Activated CD8-positive, alpha-beta memory T cell treated with anti-CD3 and anti-CD28 coated beads, Interleukin-2, amount 50 U/mL, for 4 hours (primary cell): ENCODE measurements at places on chromosomes 4 and X.
A peak's percentile ranks its signal among the peaks of the same experiment; 100 is the strongest.

GRCh38 chr4:94961420-94961819, 203.7 kb downstream of the BMPR1B start:
- DNase-seq, result no peak

GRCh38 chr4:4325321-4325720, 35.3 kb downstream of the ZBTB49 start:
- no peak for DNase-seq

DNA sequence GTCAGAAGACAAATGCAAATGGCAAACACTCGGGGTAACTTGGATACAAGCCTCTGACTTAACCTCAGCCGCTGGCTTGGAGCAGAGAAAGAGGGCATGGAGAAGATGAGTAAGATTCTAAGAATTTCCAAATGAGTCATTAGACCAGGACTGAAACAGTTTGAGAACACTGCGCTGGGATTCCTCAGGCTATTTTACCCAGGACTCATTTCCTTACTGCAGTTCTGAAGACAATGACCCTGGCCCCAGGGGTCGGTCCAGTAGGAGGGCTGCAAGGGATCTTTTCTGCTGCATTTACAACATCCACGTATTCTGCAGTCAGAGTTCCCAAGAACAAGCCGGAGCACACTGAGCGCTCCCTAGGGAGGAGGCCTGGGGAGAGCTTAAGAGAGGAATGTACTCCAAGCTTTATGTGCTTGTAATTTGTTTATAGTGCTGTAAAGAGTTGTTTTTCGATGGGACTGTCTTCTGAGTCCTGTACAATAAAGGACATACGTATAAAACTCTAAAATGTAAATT, 27.3 kb upstream of the SORBS2 start:
- no peak for DNase-seq

GRCh38 chrX:18406531-18407266, 18.7 kb upstream of the CDKL5 start:
- no peak for DNase-seq

GRCh38 chr4:110371016-110371770, 104.8 kb upstream of the ENPEP start:
- DNase-seq, result no peak

DNA sequence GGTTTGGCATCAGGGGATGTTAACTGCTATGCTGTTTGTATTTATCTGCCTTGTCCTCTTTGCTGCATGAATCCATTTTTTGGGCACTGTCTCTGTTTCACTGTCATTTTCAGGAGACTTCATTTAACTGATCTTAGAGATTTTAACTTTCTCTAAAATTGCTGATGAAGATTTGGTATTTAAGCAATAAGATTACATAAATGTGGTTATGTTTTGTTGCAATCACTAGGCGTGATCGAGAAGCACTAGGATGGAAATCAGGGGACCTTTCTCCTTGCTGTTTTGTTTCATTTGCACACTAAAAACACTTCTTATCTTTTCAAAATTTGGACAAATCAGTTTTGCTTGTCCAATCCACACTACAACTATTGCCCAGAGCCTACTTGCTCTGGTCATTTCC, 15.4 kb downstream of the CXCL2 start:
- no peak for DNase-seq

DNA sequence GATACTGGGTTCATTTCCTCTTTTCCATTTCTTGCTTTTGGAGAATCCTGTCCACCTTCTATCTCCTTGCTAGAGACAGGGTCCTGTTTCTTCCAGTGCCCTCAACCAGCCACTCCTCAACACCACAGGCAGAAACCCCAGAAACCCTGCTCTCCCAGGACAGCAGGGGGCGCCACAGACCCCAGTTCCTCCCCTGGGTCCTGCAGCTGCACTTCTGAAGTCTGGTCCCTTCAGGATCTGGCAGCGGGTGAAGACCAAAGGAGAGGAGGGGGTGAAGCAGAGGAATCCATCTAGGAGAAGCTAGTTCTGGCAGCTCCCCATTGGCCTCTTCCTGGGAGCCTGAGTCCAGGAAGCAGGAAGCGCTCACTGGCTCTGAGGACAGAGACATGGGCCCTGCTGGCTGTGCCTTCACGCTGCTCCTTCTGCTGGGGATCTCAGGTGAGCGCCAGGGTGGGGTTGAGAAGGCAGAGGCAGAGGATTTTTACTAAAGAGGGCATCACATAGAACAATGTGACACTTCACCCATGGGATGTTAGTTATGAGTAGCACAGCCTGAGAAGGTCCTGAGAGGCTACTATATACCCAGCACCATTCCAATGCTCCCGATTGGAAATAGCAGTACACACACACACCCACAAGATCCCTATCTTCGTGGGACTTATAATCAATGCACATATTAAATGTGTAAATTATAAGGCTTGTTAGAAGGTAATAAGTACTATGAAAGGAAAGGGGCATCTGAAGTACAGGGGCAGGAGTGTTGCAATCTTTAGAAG, at the start of gene PRSS48:
TSS of gene PRSS48 (plus strand) at position 375 of the 776 bp plus-strand sequence. CDS start at position 387, 12 bp downstream.
- peak; percentile 17 for DNase-seq

DNA sequence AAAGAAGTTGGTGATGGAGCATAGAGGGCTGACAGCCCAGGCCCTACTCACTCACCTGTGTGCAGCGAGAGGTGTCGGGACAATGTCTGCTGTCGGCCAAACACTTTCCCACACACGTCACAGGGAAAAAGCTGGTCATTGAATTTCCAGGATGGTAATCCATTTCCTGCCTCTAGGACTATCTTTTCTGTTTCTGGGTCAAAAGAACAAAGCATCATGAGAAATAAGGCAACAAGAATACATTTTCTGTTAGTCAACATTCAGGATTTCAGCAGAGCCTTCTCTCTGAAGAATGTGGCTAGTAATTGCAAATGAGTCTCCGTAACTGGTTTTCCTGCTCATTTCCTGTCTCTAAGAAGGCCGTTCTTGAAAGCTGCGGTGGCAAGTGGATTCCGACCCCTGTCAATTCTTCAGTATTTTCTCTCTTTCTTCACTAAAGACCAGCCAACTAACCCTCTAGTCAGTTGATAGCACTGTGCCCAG, 99.4 kb downstream of the C4orf51 start:
- no peak for DNase-seq

GRCh38 chr4:20681271-20681670, 19.0 kb upstream of the PACRGL start:
- DNase-seq, result no peak

GRCh38 chr4:25430630-25431029, 53.6 kb downstream of the ANAPC4 start:
- DNase-seq, result no peak

- no peak for DNase-seq
Observed at GRCh38 chrX:136196691-136197155, 49.4 kb downstream of the FHL1 start.

DNA sequence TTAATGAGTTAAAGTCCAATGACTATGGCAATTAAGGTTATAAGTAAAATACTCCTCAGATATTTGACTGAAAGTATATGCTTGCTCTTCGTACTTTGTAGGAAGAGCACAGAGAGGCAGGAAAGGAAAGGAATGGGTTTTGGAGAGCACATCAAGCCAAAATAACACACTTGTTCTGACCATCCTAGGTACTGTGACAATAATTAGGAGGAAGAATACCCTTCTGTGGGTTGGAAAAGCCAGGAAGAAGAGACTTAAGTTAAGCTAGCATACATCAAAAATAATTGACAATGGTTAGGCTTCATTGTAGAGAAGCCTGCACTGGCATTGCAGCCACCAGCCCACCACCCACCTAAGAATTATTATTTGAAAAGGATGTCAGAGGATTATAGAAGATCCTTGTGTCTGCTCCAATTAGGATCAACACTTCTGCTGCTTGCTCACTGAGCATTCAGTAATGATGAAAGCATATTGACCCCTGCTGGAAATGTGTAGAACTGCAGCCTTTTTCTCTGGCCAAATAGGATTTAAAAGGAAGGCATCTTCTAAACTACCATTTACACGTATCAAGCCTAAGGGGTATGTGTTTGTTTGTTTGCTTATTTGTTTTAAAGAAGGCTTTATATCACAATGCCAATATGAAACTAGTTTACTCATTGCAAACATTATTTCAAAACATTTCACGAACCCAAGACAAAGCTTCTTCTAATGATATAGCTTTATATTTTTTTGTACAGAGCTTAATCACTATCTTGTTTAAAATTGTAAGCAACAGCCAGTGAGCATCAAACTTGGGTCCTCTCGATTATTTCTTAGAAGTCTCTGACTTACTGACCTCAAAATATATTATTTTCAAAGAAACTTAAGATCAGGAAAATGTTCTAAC, 286.2 kb upstream of the TET2 start:
- DNase-seq, result peak; percentile 32

GRCh38 chr4:26288355-26288909, 32.4 kb upstream of the RBPJ start:
- no peak for DNase-seq

DNA sequence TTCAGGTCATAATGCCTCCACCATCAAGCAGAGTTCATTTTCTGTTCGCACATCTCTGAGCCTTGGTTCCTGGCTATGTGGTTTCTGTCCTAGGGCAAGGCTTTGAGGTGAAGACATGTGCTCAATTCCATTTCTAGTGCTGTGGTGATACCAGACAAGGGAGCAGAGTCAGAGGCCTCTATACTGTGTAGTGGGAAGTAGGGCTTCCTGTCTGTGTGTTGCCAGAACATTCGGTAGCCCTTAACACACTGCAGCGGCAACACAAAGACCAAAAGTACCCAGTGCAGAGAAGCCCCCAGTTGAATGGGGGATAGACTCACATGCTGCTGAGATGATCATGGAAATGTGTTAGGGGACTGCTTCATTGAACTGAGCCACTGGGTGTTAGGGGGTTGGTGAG, 56.4 kb downstream of the STARD8 start:
- no peak for DNase-seq

- DNase-seq, result no peak
Observed at GRCh38 chrX:38891641-38892413, 90.6 kb downstream of the MID1IP1 start.

- no peak for DNase-seq
Observed at GRCh38 chr4:144649646-144650045, 3.7 kb downstream of the HHIP start.

DNA sequence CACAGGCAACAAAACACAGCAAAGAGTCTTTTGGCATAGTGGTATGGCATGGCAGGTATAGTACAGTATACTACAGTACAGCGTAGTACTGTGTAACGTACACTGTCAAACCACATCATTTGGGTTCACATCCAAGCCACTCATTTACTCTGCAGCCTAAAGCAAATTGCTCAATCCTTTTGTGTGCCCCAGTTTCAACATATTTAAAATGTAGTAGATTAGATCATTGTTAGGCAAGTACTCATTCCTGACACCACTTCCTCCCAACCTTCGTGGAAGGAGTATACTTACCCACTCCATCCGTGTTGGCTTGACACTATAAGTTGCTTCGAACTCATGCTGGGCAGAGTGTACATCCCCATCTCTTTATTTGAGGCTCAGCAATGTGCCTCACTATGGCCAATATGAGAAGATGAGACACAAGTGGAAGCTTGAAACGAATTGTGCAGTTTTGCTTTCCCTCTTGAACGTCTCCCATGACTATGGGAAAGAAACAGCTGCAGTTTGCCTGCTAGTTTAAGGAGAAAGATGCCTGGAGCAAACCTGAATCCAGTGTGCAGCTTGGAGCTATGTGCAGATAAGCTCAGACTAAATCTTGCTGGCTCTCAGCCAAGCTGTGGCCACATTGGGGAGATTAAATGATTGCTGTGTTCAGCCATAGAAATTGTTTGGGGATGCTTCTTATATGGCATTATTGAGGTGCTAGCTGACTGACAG, 85.7 kb upstream of the TBL1X start:
- DNase-seq, result no peak

DNA sequence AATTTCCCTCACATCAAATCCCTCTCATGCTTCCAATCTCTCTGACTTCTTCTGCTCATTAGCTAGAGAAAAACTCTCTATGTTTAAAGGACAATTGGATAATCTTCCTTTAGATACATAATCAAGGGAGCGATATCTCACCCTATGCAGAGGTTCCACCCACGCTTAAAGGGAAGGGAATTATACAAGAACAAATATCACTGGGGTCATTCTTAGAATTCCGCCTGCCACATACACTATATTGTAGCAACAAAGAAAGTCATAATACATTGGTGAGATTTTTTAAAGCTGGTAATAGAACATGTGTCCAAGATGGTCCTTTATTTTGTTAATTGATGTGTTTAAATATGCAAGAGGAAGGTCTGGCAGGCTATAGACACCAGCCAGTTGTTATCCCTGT, 31.5 kb downstream of the NKX6-1 start:
- DNase-seq, result no peak

DNA sequence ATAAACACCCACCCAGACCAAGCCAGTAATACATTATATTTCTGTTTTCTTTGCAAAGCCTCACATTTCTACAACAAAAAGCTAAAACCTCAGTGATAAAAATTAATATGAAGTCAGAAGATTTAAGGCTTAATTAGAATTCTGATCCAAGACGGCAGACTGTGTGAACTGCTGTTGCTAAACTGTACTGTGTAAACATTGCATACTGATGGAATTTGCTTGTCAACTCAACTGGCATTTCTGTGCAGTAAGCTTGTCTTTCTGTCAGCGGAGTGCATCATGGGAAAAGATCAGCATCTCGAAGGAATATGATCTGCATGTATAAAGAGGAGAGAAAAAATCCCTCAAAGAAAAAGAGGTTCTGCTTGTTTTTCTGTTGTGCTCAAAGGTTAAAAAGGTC, 69.4 kb upstream of the SPANXB1 start:
- no peak for DNase-seq

GRCh38 chr4:8192748-8193738, 6.0 kb upstream of the SH3TC1 start:
- DNase-seq, result no peak

DNA sequence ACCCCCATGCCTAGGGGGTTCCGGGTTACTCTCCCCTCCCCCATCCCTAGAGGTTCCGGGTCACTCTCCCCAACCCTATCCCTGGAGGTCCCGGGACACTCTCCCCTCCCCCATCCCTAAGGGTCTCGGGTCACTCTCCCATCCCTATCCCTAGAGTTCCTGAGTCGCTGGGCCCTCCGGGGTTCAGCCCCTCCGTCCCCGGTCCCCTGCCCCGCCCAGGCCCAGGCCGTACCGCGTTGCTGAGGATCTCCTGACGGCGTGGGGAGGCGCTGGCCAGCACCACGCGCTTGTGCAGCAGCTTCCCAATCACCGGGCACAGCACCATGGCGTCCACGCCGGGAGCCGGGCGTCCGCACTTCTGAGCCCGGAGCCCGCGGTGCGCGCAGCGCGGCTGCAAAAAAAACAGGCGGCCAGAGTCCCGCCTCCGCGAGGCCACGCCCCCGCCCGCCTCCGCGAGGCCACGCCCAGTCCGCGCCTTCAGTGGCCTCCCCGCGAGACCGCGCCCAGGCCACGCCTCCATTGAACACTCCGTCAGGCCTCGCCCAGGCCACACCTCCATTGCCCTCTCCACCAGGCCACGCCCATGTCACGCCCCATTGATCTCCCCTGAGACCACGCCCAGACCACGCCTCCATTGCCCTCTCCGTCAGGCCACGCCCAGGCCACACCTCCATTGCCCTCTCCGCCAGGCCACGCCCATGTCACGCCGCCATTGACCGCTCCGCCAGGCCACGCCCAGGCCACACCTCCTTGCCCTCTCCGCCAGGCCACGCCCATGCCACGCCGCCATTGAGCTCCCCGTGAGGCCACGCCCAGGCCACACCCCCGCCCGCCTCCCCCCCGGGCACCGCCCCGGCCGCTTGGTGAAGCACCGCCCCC, at the start of gene ASMTL:
TSS of gene ASMTL (minus strand) at position 394 of the 879 bp plus-strand sequence. CDS start at position 325, 69 bp downstream.
- peak; percentile 100 for DNase-seq

- DNase-seq, result no peak
Observed at GRCh38 chr4:6991771-6992557, 51.2 kb upstream of the TADA2B start.

- no peak for DNase-seq
Observed at GRCh38 chr4:125243789-125244397, 70.9 kb upstream of the FAT4 start.
